ENCODE measurements at places on chromosomes 13 and 19.

GRCh38 chr19:17762505-17763229 lies 11.4 kb downstream of the FCHO1 start:
- no peak for DNase-seq

GRCh38 chr19:12821761-12822160 lies 12.6 kb downstream of the RTBDN start:
- no peak for DNase-seq

DNA sequence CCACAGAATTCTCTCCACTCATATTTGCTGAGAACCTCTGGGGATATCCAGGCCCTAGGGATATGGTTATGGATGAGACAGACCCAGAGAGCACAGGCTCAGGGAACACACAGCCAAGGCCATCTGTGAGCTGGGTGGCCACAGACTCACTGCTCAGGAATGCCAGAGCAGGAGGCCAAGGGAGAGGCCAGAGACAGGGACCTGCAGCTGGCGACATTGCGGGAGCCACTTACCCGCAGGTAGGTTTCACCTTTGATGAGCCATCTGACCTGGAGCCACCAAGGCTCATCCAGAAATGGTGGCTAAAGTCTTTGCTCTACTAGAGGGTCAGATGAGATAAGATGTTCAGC lies 29.4 kb downstream of the CCNE1 start:
- DNase-seq: no peak

- no peak for DNase-seq
Observed at GRCh38 chr13:87123987-87124784, 547.0 kb upstream of the SLITRK5 start.

- peak; percentile 67 for DNase-seq
Observed at GRCh38 chr13:107205318-107206104, 637.6 kb upstream of the ARGLU1 start.

Data from stimulated activated CD4-positive, alpha-beta T cell treated with anti-CD3 and anti-CD28 coated beads, Interleukin-2, amount 100 ng/mL, for 48 hours (primary cell).